Stimulated activated CD4-positive, alpha-beta T cell treated with anti-CD3 and anti-CD28 coated beads, Interleukin-1b, Interleukin-23, amount 100 ng/mL, for 4 hours (primary cell): ENCODE measurements at places on chromosomes 3 and 15.

- DNase-seq: no peak
Measured at GRCh38 chr3:176078906-176079305, 1118.4 kb downstream of the TBL1XR1 start.

GRCh38 chr3:139292192-139292591 lies 51.6 kb upstream of the MRPS22 start:
- no peak for DNase-seq

DNA sequence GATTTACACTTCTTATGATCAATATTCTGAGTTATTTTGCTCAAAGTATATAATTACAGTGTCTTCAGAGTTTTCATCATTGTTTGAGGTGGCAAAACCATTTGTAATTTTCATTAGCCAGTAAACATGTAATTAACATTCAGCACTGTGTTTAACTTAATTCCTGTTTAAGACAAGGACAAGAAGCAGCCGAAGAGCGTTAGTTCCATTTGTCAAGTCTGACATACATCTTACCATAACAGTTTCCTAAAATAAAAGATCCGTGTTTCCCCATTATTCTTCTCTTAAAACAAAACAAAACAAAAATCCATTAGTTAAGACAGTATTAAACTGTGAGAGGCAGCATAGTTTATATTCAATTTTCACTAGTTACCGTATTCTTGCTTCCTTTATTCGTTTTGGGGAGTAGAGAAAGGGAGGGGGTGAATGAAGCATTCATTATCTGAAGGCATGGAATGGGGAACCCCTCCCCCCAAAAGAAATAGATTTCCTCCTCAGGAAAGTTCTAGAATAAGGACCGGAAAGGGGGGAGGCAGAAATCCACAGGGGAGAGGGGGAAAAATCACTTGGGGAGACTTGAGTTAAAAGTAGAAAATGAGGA lies 5.5 kb upstream of the NR2F2 start:
- no peak for DNase-seq

GRCh38 chr15:76349301-76350070 lies 12.9 kb downstream of the ISL2 start:
- DNase-seq: no peak
